ENCODE measurements at places on chromosomes 6 and 20. TPM values are rescaled to one million over a fixed set of nuclear protein-coding genes. Genes with fewer than 3 reads are reported as not detected.

The RHAG gene
- total RNA-seq: not detected

DNA sequence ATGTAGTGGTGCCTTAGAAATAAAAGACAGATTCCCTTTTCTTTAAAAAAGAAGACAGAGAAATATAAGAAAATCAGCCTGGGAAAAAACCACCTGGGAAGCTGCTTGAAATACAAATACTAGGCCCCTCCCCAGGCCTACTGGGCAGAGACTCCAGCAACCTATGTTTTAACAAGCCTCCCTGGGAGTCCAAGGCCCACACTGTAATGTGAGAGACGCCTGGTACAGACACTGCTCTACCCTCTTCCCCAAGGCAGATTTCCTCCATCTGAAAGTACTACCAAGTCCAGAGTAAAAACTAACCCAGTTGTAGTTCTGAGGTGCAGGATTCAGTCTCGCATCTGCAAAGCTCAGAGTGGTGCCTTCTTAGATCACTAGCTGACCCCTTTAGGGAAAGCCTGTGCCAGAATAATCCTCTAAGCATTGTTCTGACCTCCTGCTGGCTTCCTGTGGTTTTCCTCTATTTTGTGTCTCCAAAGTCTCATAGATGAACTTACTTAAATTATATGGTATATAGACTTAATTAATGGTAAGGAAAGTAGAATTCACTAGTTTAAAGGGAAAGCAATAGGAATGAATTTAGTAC is 270.2 kb upstream of the SLC35B3 start:
- DNase-seq: no peak

The SCUBE3 gene
- total RNA-seq: 1.8 TPM

GRCh38 chr6:135180542-135181332 is at the start of gene MYB:
Gene MYB, plus strand, starts transcription at chr6:135181308. Its CDS starts 206 bp downstream, at chr6:135181514.
- peak; percentile 29 for DNase-seq

The TGM3 gene
- total RNA-seq: 0.08 TPM

- no peak for DNase-seq
These were observed 24.6 kb downstream of the SLCO4A1 start for GRCh38 chr20:62666736-62667529.

DNA sequence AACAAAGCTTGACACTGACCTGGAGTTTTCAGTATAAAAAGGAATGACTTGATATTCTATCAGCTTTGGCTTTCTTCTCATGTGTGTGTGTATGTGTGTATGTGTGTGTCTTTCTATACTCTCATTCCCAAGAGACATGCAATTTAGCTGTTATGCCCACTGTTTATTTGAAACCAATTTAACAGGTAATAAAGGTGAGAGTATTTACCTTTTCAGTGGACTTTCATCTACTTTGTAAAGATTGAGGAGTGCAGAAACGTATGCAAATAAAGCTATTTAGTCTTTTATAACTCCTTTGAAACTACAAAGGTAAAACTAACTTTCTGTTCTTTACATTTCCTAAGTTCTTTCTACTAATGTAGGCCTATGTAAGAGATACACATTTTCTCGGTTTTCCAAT is 103.5 kb upstream of the HS3ST5 start:
- no peak for DNase-seq

- DNase-seq: no peak
These were observed 12.0 kb upstream of the GMDS start for GRCh38 chr6:2257363-2257762.

The GTSF1L gene
- total RNA-seq: not detected

DNA sequence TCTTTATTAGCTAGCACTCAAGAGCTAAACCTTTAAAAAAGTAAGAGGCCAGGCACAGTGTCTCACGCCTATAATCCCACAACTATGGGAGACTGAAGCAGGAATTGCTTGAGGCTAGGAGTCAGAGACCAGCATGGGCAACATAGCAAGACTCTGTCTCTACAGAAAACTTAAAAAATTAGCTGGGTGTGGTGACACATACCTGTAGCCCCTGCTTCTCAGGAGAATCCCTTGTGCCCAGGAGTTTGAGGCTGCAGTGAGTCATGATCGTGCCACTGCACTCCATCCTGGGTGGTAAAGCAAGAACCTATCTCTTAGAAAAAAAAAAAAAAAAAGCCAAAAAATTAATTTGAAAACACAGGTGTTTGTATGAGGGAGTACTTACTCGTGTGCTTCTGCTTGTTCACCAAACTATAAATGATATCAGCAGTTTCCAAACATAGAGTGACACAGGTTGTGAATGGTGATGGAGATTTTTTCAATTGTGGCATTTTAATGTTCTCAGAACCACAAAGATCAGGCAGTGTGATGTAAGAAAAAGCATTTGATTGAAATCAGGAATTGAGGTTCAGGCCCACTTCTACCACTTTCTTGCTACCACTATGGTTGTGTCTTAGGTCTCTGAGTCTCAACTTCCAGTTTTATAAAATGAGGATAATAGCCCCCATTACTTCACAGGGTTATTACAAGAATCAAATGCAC is 104.9 kb downstream of the FOXO3 start:
- no peak for DNase-seq

DNA sequence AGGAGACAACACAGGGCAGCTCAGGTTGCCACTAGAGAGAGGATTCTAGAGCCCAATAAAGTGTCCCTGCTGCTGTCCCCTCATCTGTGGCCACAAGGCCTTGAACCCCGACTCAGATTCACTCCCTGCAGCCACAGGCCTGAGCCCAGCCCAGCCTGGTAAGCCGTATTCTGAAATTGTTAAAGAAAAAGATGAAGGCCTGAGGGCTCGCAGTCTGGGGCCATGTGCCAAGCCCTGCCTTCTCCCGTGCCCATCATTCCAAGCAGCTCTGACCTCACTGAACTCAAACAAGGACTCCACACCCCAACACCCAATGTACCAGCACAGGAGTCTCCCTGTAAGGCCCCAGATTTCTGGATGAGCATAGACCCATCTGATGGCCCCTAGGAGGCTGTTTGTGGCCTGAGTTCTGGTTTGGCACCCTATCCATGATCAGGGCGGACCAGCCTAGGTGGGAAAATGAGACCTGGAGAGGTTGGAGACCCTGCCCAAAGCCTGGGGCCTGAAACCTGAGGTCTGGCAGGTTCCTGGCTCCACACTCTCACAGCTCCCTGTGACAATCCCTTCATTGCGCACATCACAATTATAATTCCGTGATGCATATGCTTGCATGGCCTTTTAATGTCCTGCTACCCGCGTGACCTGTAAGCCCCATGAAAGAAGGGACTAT is 62.0 kb upstream of the TOP1 start:
- no peak for DNase-seq

GRCh38 chr6:15401769-15402250 is 155.9 kb downstream of the JARID2 start:
- DNase-seq: peak; percentile 14
